Left renal pelvis (tissue), 4 donors: ENCODE measurements at places on chromosomes 7 and 10. TPM values are rescaled to one million over a fixed set of nuclear protein-coding genes. Genes with fewer than 3 reads are reported as not detected.

DNA sequence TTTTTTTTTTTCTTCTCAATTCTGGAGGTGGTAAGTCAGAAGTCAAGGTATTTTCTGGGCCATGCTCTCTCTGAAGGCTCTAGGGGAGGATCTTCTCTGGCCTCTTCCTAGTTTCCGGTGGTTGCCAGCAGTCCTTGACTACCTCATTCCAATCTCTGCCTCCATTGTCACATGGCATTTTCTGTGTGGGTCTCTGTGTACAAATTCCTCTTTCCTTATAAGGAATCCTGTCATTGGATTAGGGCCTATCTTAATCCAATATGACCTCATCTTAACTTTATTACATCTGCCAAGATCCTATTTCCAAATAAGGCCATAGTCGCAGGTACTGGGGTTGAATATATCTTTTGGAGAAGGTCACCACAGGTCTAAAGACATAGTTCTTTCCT, 129.3 kb upstream of the PRR15 start:
- DNase-seq, result no peak

GRCh38 chr7:12481722-12482121, 78.1 kb upstream of the VWDE start:
- DNase-seq, result no peak

GRCh38 chr10:70752571-70752970, 32.6 kb downstream of the TBATA start:
- DNase-seq, result no peak

DNA sequence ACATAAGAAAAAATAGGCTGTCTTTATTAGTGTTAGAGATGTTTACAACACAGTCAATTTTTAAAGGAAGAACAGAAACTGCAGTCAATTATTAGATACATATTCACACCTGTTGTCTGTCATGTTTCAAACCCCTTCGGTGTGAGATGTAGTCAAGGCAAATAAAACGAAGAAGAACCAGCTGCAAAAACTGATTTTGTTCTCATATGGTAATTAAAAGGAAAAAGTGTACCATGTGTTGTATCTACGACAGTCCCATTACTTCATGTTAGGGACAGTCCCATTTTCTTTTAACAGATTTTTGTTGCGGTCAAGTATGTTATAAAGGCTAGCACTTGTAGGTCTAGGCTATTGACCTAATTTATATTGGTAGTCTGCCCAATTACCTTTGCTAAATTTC, 149.4 kb downstream of the LRRN3 start:
- no peak for DNase-seq

GRCh38 chr10:111076191-111076681, 593 bp upstream of the ADRA2A start:
- peak; percentile 34 for DNase-seq

GRCh38 chr10:80413271-80413996, 5.1 kb downstream of the PRXL2A start:
- DNase-seq, result no peak

The PSD gene
- polyA plus RNA-seq, result 8.7 TPM

DNA sequence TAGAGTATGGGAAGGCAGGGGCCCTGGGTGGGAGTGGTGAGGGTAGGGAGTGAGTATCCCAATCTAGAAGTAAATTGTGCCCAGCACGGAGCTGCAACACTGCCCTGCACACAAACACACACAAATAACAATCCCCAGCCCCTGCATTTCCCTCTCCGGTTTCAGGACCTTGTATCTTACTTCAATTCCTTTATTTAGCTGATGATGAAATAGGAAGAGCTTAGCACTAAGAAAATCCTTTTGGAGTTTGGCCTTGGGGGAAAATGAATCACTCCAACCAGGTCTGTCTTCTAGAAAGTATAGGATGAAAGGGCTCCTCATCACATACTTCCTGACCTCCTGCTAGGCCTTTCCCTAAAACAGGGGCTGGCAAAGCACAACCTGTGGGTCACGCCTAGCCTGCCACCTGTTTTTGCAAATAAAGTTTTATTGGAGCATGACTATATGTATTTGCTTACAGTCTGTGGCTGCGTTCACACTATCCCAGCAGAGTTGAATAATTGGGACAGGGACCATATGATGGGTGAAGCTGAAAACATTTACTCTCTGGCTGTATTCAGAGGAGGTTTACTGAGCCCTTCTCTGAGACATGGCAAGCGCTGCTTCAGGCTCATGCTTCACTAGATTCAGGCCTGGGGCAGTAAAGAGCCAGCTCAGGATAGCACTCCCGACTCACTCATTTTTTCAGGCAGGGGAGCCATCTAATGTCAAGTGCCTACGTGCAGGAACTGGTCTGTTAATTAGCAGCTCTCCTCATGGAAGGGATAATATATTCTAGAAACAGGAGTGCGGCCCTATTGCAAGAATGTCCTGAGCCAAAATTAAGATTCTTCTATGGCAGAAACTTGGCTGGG, 111.0 kb downstream of the EGFR start:
- DNase-seq, result no peak

DNA sequence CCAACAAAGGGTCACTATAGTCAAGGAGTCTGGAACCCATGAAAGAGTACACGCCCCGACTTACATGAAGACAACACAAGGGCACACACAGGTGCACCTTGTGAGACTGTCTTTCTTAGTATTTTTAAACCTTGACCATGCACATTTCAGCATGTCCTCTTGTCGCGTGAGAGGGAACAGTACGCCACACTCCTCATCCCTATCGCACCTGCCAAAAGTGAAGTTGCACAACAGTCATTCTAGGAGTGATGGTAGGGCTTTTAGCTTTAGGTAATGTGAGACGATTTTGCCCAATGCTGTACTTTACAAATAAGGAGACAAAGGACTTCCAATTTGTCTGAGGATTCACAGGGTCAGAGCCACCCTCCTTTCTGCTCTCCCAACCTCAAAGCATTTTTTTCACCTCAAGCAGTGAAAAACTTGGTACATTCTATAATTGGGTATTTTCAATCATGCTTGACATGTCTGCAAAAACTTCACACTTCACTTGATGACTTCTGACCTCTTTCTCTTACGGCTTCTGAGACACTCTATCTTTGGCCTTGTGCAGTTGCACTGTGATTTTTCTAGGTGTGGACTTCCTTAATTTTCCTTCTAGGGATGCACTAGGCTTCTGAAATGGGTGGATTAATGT, 173.9 kb upstream of the GRB10 start:
- no peak for DNase-seq

The OPALIN gene
- polyA plus RNA-seq, result not detected

DNA sequence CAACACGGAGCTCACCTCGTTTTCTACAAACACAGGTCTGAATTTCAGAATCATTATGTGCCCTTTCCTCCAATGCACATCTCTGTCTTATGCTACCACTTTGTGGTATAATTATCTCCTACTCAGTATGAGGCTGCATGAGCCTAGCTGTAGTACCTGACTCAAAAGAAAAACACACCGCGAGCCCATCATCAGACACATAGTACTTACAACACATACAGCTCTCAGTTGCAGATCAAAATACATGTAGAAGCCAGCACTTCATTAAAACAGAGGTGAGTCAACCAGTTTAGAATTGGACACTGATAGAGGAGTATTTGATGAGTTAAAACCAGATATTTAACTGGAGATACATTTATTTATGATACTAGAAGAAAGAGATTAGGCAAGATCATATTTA, 1.4 kb upstream of the RTKN2 start:
- no peak for DNase-seq

The CABCOCO1 gene
- 1.8 TPM for polyA plus RNA-seq

The SPDYE8 gene
- 0.23 TPM for polyA plus RNA-seq

DNA sequence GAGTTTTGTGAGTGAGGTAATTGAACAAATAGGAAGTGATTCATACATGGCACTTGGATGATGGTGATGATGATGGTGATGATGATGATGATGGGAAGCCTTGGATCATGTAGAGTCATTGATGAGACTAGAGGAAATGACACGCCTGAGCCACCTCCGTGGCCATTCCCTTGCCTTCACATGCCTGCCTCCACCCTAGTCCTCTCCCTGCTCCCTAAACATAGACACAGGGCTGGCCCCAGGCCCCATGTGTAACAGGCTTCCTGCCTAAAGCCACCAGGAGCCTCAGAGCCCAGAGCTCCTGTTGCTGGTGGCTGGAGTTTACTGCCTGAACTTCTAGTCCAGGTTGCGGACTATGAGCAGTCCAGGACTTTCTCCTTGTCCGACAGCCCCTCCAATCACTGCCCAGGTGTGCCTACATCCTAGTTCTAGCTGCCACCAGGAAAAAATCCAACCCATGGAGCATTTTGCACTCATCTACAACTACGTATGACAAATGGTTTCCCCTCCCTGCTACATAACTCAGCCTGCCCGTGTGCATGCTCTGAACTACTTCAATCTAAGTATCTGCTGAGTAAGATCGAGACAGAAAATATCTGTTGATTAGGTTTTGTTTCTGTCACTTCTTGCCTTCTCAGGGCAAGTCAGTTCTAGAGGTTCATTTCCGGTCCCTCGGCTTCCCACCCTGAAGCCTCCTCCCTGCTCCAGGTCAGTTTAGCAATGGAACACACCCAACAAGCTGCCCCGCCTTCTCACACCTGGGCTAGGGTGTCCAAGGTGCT, 35.5 kb upstream of the KDM7A start:
- DNase-seq, result no peak

DNA sequence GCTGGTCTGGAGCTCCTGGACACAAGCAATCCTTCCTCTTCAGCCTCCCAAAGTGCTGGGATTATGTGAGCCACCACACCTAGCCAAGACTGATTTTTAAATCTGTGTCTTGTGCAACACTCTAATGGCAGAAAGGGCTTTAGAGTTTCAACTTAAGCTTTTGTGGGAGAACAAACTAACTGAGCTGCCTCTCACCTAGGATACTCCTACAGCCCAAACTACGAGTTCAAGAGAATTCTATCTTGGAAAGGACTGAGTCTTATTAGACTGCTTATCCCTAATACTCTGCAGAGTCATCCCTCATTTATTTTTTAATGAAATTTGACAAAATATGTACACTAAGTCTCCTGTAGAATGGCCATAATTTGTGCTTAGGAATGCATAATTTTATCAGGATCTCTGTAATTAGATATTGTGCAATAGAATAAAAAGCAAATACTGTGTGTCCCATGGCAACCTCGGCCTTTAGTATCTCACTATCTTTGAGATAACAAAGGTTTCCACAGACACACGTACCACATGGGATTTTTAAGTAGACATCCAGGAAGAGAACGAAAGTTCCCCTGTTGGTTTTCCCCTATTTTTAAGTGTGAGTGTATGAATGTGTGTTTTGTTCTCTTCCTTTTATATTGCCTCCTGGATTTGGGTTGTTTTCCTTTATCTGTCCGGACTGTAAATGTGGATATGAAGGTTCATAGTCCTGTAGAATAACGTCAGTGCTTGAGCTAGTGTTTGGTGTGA, 199.4 kb upstream of the TCF7L2 start:
- DNase-seq, result no peak
